ENCODE measurements at places on chromosomes 2 and 18.
A peak's percentile ranks its signal among the peaks of the same experiment; 100 is the strongest.

DNA sequence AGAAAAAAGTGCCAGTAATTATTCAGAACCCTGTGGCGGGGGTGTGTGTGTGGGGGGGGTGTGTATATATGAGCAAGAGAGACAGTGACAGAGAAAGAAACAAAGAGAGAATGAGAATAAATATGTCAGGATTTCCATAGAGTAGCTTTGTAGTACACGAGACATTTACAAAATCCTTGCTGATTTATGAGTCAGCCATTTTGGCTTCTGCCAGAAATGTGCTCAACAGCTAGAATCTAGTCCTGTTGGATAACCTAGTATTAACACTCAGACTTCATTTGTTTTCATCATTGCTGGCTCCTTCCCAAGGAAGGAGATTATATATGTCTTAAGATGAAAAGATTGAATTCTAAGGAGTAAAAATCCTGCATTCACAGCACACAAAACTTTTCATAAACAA, 140.5 kb upstream of the HNRNPA3 start:
- H3K4me1 ChIP-seq = no peaks in the 10 kb centered on the region
- H3K27ac ChIP-seq = no peak overlapping the region
- no peaks in the 10 kb centered on the region for H3K36me3 ChIP-seq
- no peak for DNase-seq
- H3K4me3 ChIP-seq = no peak overlapping the region

- H3K36me3 ChIP-seq = peaks cover 17% of the 10 kb centered on the region
- DNase-seq = no peak
- no peaks in the 10 kb centered on the region for H3K4me1 ChIP-seq
- H3K4me3 ChIP-seq = no peak overlapping the region
Observed at GRCh38 chr18:23563377-23564043, 22.8 kb downstream of the NPC1 start.

DNA sequence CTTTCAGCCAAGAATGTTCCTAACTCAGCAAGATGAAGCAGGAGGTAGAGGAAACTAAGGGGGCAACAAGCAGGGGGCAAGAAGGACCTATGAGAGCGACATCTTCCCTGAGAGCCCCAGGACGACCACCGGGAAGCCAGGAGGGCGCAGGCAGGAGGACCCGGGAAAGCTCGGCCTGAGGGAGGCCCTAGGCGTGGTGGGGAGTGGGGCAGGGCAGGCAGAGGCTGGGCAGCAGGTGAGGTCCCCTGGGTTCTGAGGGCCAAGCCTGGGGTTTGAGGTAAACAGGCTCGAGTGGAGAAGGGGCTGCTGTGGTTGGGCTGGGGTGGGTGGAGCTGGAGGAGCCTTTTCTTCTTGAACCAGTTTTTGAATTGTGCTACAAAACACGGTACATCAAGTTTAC, 1.3 kb upstream of the ALPI start:
- H3K4me1 ChIP-seq = no peaks in the 10 kb centered on the region
- DNase-seq = no peak
- H3K4me3 ChIP-seq = no peak overlapping the region
- H3K36me3 ChIP-seq = no peaks in the 10 kb centered on the region

DNA sequence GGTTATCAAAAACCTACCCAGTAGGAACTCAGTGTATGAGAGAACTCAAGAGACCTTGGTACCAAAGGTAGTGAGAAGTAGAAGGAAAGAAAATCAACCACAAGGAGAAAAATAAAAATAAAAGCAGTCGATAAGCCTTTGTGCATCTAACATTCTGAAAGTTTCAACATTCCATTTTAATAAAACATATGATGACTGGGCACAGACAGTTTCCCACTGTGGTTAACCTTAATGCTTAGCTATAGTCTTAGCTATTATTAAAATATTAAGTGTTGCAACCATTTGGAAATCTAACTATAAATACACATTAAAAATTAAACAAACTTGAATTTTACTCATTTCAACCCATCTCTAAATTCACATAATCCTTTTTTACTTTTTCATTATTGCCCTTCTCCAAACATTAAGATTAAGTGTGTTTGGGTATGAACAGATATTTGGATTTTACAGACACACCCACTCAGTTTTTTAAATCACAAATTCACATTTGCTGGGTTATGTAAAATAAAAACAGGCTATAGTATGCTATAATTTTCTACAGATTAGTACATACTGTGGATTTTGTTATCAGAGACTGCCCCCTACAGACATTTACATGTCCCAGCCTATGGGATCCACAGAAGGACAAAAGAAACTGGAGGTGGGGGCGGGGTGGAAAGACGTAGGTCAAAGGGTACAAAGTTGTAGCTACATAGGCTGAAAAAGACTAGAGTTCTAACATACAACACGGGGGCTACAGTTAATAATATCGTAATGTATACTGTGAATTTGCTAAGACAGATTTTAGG, 32.8 kb downstream of the SRBD1 start:
- H3K4me3 ChIP-seq = no peak overlapping the region
- H3K27me3 ChIP-seq = no peaks in the 10 kb centered on the region
- peaks cover 3% of the 10 kb centered on the region for H3K36me3 ChIP-seq
- no peaks in the 10 kb centered on the region for H3K4me1 ChIP-seq
- no peak for DNase-seq
- no peak overlapping the region for H3K27ac ChIP-seq

- no peak overlapping the region for H3K27ac ChIP-seq
- H3K4me1 ChIP-seq = no peaks in the 10 kb centered on the region
- no peak overlapping the region for H3K4me3 ChIP-seq
- H3K27me3 ChIP-seq = no peaks in the 10 kb centered on the region
- no peaks in the 10 kb centered on the region for H3K36me3 ChIP-seq
Observed at GRCh38 chr2:113770929-113771328, 14.5 kb upstream of the SLC35F5 start.

DNA sequence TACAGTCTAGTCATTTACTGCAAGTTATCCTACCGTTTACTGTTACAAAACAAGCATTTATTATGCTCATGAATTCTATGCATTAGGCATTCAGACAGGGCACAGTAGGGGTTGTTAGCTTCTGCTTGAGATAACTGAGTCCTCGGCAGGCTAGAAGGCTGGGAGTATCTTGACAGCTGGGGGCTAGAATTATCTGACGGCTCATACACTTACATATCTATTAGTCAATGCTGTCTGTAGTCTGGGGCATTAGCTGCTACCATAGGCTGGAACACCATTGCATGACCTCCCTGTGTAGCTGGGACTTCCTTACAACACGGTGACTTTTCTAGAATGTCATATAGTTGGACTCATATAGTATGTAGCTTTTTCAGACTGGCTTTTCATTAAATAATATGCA, 61.9 kb upstream of the ALK start:
- no peak for DNase-seq
- no peak overlapping the region for H3K4me3 ChIP-seq
- H3K4me1 ChIP-seq = peaks cover 11% of the 10 kb centered on the region
- no peak overlapping the region for H3K27ac ChIP-seq
- no peaks in the 10 kb centered on the region for H3K36me3 ChIP-seq

- H3K27me3 ChIP-seq = no peaks in the 10 kb centered on the region
- peaks cover 11% of the 10 kb centered on the region for H3K4me1 ChIP-seq
- DNase-seq = peak; percentile 91
Observed at GRCh38 chr2:5725794-5726463, 33.7 kb downstream of the SOX11 start.

DNA sequence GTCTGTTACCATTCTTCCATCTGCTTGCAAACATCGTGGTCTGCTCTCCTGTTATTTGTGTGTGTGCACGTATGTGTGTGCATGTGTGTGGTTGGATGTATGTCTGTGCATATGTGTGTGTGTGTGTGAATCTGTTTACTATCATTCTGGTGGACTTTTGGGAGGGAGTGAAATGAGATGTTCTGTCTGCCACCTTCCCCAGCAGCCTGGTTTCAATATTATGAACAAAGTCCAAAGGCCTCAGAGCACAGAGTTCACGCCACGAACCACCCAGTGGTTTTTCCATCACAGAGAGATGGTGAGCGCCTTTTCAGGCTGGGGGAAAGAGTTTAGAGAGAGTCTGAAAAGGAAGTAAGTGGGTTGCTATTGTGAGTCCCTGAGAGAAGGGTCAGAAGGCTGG, 67.1 kb upstream of the YWHAQ start:
- no peaks in the 10 kb centered on the region for H3K27me3 ChIP-seq
- DNase-seq = no peak
- H3K4me3 ChIP-seq = peak overlapping the region; percentile 37
- H3K36me3 ChIP-seq = no peaks in the 10 kb centered on the region
- peaks cover 2% of the 10 kb centered on the region for H3K4me1 ChIP-seq

GRCh38 chr2:204315236-204315662, 230.0 kb upstream of the PARD3B start:
- peaks cover 6% of the 10 kb centered on the region for H3K4me1 ChIP-seq
- no peak overlapping the region for H3K27ac ChIP-seq
- no peak overlapping the region for H3K4me3 ChIP-seq
- no peak for DNase-seq

- H3K36me3 ChIP-seq = no peaks in the 10 kb centered on the region
- H3K27ac ChIP-seq = no peak overlapping the region
- H3K4me1 ChIP-seq = no peaks in the 10 kb centered on the region
- DNase-seq = no peak
- H3K27me3 ChIP-seq = no peaks in the 10 kb centered on the region
Observed at GRCh38 chr18:34773961-34774766, 64.1 kb downstream of the DTNA start.

DNA sequence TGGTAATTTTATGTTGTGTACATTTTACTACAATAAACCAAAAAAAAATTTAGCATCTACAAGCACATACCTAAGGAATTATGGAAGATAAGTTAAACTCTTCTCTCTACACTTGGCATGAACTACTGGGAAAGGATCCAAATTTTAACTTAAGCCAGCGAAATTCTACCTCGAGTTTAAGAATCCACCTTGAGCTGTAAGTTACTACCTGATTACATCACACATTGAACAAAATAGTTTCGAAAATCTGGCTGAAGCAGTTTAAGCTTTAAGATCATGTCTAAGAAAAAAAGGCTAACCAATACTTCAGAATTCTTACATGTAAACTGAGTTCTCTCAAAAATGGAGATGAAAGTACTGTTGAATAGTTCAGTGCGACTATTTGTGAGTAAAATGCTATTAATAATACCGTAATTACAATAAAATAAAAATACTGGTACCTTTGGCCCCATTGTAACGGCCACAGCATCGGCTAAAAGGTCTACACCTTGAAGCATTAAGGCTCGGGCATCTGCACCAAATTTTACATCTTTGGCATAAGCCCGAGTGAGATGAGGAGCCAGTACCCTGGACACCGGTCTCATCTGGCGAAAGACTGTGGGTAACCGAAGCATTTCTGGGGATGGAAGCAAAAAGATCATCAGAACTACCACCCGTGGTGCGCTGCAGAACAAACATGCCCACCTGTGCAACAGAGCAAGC, 1.3 kb downstream of the HSPD1 start:
- DNase-seq = no peak
- peaks cover 20% of the 10 kb centered on the region for H3K4me1 ChIP-seq
- H3K4me3 ChIP-seq = peak overlapping the region; percentile 93
- no peaks in the 10 kb centered on the region for H3K27me3 ChIP-seq
- H3K27ac ChIP-seq = no peak overlapping the region

DNA sequence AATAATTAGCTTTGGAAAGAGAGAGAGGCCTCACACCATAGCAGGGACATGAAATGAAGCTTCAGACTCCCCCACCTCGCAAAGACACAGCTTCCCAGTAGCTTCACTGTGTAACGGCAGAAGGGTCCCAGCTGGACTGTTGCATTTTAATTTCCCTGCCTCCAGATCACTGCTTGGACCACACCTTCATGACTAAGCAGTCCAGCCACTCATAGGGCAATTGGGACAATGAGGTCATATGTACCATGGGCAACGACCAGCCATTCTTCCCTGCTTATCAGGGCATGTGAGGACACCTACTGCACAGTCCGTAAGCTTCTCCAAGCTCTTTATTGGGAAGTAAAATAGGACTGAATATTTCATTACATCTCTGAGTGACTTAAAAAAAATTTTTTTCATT, 183.0 kb downstream of the MREG start:
- no peaks in the 10 kb centered on the region for H3K4me1 ChIP-seq
- H3K27ac ChIP-seq = no peak overlapping the region
- DNase-seq = no peak
- no peaks in the 10 kb centered on the region for H3K36me3 ChIP-seq
- no peak overlapping the region for H3K4me3 ChIP-seq

- no peaks in the 10 kb centered on the region for H3K27me3 ChIP-seq
- no peak overlapping the region for H3K4me3 ChIP-seq
- no peak for DNase-seq
- no peaks in the 10 kb centered on the region for H3K36me3 ChIP-seq
Observed at GRCh38 chr2:29744976-29745375, 176.4 kb downstream of the ALK start.

DNA sequence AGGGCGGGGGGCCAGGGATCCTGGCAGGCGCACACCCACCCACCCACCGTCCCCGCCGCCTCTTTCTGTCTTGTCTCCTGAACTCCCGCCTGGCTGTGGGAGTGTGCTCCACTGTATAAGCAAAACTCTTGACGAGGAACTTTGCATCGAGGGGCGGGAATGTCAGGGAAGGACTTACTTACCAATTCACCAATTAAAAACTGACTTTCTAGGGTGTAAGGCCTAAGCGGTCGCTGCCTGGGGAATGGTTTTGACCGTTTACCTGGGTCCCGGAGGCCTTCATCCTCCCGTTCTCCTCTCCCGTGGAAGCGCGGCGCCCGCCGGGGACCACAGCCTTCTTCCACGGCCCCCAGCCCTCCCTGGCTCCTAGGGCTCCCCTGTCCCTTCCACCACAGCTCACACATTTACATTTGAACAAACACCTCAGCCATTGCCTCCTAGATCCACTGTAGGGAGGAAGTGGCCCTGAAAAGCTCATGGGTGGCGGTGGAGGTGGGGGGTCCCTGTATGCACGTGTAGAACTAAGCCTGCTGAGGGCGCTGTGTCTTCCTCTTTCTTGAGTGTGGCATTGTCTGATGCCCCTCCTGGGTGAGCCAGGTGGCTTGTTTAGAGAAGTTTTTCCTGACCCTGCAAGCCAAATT, 8.9 kb downstream of the ASIC4 start:
- H3K27ac ChIP-seq = no peak overlapping the region
- peaks cover 40% of the 10 kb centered on the region for H3K4me1 ChIP-seq
- H3K4me3 ChIP-seq = no peak overlapping the region

GRCh38 chr2:239288951-239289511, 111.8 kb downstream of the HDAC4 start:
- no peak overlapping the region for H3K27ac ChIP-seq
- H3K27me3 ChIP-seq = no peaks in the 10 kb centered on the region
- peaks cover 49% of the 10 kb centered on the region for H3K4me1 ChIP-seq
- DNase-seq = peak; percentile 27
- H3K4me3 ChIP-seq = no peak overlapping the region

- peaks cover 2% of the 10 kb centered on the region for H3K36me3 ChIP-seq
- no peak for DNase-seq
Observed at GRCh38 chr2:120764492-120764891, 28.8 kb downstream of the GLI2 start.

DNA sequence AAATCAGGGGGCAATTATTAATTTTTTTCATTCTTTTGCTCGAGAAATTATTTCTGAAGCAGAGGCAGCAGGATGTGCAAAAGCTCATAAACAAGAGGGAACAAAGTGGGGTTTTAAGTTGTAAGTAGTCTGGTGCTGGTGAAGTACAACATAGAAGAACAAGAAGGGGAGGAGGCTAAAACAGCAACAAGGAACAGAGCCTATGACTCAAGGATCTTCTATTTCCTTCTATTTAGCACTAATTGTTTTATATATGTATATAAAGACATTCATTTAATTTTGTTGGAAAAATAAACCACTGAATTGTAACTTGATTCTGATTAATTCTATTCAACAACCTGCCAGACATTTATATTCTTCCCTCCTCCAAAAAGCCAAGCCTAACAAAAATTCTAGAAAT, 35.0 kb downstream of the YES1 start:
- no peak overlapping the region for H3K4me3 ChIP-seq
- H3K36me3 ChIP-seq = no peaks in the 10 kb centered on the region
- H3K27me3 ChIP-seq = no peaks in the 10 kb centered on the region
- H3K27ac ChIP-seq = no peak overlapping the region

- H3K27ac ChIP-seq = no peak overlapping the region
- H3K36me3 ChIP-seq = no peaks in the 10 kb centered on the region
Observed at GRCh38 chr2:234171666-234172065, 121.2 kb downstream of the SPP2 start.
